ENCODE measurements at places on chromosomes 2 and 18. TPM values are rescaled to one million over a fixed set of nuclear protein-coding genes. Genes with fewer than 3 reads are reported as not detected.
A peak's percentile ranks its signal among the peaks of the same experiment; 100 is the strongest.

GATA6 gene
- total RNA-seq, result not detected

EFEMP1 gene
- not detected for total RNA-seq

ANKRD36B gene
- 17.8 TPM for total RNA-seq

- H3K27ac ChIP-seq, result peak overlapping the region; percentile 90
- H3K36me3 ChIP-seq, result peaks cover 27% of the 10 kb centered on the region
- no peaks in the 10 kb centered on the region for H3K27me3 ChIP-seq
- H3K4me1 ChIP-seq, result peaks cover 78% of the 10 kb centered on the region
Observed at GRCh38 chr2:203806761-203807160, 60.8 kb upstream of the CTLA4 start.

DNA sequence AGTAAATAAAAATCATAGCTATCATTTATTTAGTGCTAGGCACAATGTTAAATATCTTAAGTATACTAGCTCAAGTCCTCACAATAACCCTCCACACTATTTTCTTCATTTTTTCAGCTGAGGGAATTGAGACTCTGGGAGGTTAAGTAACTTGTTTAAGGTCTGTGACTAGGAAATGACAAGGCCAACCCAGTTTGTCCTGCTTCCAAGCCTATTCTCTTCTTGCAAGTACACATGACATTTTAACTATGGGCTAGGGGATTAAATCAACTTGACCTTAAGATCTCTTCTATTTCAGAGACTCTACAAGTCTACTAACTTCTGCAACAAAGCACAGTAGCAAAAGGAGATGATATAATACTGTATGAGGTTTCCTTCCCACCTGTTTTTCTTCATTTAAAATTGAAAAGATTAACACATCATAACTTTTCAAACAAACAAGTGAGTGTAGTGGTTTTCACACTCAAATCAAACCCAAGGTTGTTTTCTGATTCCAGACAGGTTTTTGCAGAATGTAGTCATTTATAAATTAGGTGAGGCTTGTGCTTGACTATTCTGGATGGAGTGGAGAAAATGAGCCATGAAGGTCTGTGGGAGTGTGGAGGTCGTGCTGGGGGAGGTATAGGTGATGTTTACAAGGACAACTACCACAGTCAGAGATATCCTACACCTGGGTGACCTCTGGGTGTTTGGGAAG is 57.0 kb downstream of the CD28 start:
- H3K27ac ChIP-seq, result peak overlapping the region; percentile 90
- no peaks in the 10 kb centered on the region for H3K27me3 ChIP-seq
- H3K4me1 ChIP-seq, result peaks cover 65% of the 10 kb centered on the region
- peak overlapping the region; percentile 1 for H3K4me3 ChIP-seq

GRCh38 chr2:231392431-231393148 is 2.9 kb upstream of the B3GNT7 start:
- peaks cover 20% of the 10 kb centered on the region for H3K4me1 ChIP-seq
- H3K27ac ChIP-seq, result peak overlapping the region; percentile 83
- H3K27me3 ChIP-seq, result peaks cover 33% of the 10 kb centered on the region
- no peak for DNase-seq
- no peak overlapping the region for H3K4me3 ChIP-seq
- H3K36me3 ChIP-seq, result no peaks in the 10 kb centered on the region

GRCh38 chr2:131032393-131032836 is 60.8 kb downstream of the FAM168B start:
- H3K27ac ChIP-seq, result no peak overlapping the region
- no peaks in the 10 kb centered on the region for H3K36me3 ChIP-seq
- peaks cover 15% of the 10 kb centered on the region for H3K27me3 ChIP-seq

GRCh38 chr2:66696374-66696773 is 261.4 kb downstream of the MEIS1 start:
- no peak overlapping the region for H3K27ac ChIP-seq
- H3K4me1 ChIP-seq, result no peaks in the 10 kb centered on the region
- no peak for DNase-seq
- H3K4me3 ChIP-seq, result no peak overlapping the region
- H3K27me3 ChIP-seq, result no peaks in the 10 kb centered on the region
- no peaks in the 10 kb centered on the region for H3K36me3 ChIP-seq

GRCh38 chr2:105834931-105835330 is 90.2 kb downstream of the NCK2 start:
- no peak overlapping the region for H3K4me3 ChIP-seq
- peak overlapping the region; percentile 82 for H3K27ac ChIP-seq
- H3K36me3 ChIP-seq, result peaks cover 90% of the 10 kb centered on the region
- H3K27me3 ChIP-seq, result no peaks in the 10 kb centered on the region
- no peak for DNase-seq

GRCh38 chr2:177332026-177332991 is 60.3 kb upstream of the AGPS start:
- H3K27me3 ChIP-seq, result no peaks in the 10 kb centered on the region
- peak; percentile 19 for DNase-seq
- no peaks in the 10 kb centered on the region for H3K36me3 ChIP-seq
- no peak overlapping the region for H3K27ac ChIP-seq

- H3K27ac ChIP-seq, result no peak overlapping the region
- H3K27me3 ChIP-seq, result no peaks in the 10 kb centered on the region
- peaks cover 22% of the 10 kb centered on the region for H3K36me3 ChIP-seq
Observed at GRCh38 chr18:36160959-36161371, 26.3 kb upstream of the MOCOS start.

DNA sequence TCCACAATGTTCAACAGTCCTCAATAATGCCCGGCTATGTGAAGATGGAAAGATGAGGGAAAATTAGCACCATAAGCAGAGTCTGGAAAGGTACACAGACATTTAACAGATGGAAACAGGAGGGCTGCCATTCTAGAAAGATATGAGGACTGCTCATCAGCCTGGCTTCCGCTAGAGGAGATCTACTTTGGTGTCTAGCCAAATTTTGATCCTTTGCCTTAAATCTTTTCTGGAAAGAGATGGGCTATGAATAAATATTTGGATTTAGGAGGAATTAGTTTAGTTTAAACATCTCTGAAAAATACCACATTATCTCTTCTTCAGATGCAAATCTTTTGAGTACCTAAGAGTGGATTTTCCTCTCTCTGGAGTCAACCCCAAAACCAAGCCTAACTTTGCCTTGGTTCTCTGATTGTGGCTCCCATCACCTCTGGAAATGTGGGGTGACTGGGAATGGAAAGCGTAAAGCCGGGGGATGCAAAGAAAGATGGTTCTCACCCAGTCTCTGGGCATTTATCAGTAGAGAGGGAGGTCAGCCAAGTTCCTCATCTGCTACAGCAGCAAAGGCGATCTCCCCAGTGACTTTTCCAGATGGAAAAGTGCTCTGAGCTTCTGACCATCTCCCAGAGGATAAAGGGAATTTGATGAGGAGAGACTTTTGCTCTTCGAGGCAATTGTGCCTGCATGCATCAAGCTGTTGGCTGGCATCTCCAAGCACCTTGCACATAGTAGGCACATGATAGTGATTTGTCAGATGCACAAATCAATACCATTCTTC is 410.6 kb downstream of the ZNF521 start:
- H3K27me3 ChIP-seq, result no peaks in the 10 kb centered on the region
- H3K4me3 ChIP-seq, result no peak overlapping the region
- DNase-seq, result no peak

- no peak overlapping the region for H3K27ac ChIP-seq
- peaks cover 4% of the 10 kb centered on the region for H3K4me1 ChIP-seq
- no peaks in the 10 kb centered on the region for H3K27me3 ChIP-seq
- DNase-seq, result no peak
- no peak overlapping the region for H3K4me3 ChIP-seq
Observed at GRCh38 chr2:85468704-85469349, 50.3 kb downstream of the SH2D6 start.

DNA sequence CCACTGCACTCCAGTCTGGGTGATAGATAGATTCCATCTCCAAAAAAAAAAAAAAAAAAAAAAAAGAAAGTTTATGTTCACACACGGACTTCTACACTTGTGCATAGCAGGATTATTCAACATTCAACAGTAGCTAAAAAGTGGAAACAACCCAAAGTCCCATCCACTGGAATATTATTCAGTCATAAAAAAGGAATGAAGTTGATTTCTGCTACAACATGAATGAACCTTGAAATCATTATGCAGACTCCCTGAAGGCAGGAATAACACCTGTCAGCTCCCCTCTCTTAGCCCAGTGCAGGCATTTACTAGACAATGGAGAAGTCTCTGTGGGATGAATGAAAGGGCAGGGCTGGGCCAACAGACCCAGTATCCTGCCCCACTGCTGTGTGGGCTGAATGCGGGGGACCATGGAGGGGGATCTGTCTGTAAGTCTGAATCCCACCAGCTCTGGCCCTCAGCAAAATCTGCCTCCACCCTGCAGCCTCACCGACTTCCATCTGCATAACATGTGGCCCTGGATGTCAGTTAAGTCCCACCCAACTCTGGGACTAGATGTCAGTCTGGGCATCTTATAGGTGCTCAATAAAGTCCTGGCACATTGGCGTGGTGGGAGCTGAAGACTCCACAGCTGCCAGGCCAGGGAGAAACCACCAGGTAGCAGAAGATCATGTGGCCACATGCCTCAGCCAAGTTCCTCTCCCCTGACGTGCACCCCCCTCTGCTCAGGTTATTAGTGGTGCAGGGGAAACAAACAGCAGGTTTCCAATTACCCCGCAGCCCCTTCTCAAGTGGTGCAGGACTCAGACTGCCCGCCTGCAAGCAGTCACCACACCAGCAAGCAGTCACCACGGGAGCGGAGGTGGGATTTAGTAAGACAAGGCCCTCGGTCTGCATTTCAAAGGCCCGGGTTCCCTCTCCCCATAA is 8.9 kb downstream of the ZFP36L2 start:
- H3K27me3 ChIP-seq, result no peaks in the 10 kb centered on the region
- peaks cover 50% of the 10 kb centered on the region for H3K4me1 ChIP-seq
- DNase-seq, result no peak
- peak overlapping the region; percentile 42 for H3K4me3 ChIP-seq
- H3K27ac ChIP-seq, result peak overlapping the region; percentile 79
- H3K36me3 ChIP-seq, result peaks cover 16% of the 10 kb centered on the region

DNA sequence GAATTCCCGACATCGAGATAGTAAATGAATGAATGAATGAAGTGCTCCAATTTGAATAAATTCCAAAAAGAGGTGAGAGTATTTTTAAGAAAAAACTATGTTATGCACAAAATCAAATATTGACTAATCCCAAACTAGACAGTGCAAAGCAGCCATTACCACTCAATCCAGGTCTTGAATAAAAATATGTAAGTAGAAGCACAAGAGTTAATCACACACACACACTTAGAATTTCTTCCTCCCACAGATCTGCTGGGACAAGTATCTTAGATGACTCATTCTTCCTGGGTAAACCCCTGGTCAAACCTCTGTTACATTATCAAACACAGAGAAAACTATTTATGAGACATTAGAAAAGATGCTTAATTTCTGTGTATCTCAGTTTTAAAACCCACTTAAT is 102.0 kb downstream of the PLA2R1 start:
- H3K36me3 ChIP-seq, result no peaks in the 10 kb centered on the region
- no peak for DNase-seq
- no peak overlapping the region for H3K27ac ChIP-seq

- H3K36me3 ChIP-seq, result no peaks in the 10 kb centered on the region
- DNase-seq, result peak; percentile 23
- peak within 1 kb of the TSS; percentile 35 for H3K4me3 ChIP-seq
- H3K27me3 ChIP-seq, result peaks cover 32% of the 10 kb centered on the region
- H3K4me1 ChIP-seq, result no peaks in the 10 kb centered on the region
Observed at GRCh38 chr18:36297417-36298125, at the start of gene FHOD3. FHOD3 (plus strand) TSS chr18:36297713; CDS start chr18:36297836, 123 bp downstream.

- H3K27ac ChIP-seq, result no peak overlapping the region
- H3K36me3 ChIP-seq, result no peaks in the 10 kb centered on the region
- no peaks in the 10 kb centered on the region for H3K4me1 ChIP-seq
- H3K4me3 ChIP-seq, result no peak overlapping the region
Observed at GRCh38 chr2:59713577-59713976, 839.9 kb downstream of the BCL11A start.

- H3K4me1 ChIP-seq, result no peaks in the 10 kb centered on the region
- peaks cover 2% of the 10 kb centered on the region for H3K36me3 ChIP-seq
- H3K27ac ChIP-seq, result no peak overlapping the region
- H3K27me3 ChIP-seq, result no peaks in the 10 kb centered on the region
- DNase-seq, result no peak
Observed at GRCh38 chr2:27838502-27838901, 51.7 kb downstream of the RBKS start.

GRCh38 chr18:6174983-6175745 is 239.5 kb downstream of the L3MBTL4 start:
- H3K27ac ChIP-seq, result no peak overlapping the region
- H3K36me3 ChIP-seq, result no peaks in the 10 kb centered on the region
- H3K4me1 ChIP-seq, result no peaks in the 10 kb centered on the region
- DNase-seq, result no peak
